Placental pericyte (primary cell): ENCODE measurements at places on chromosomes 11 and 22. TPM values are rescaled to one million over a fixed set of nuclear protein-coding genes. Genes with fewer than 3 reads are reported as not detected.

WBP2NL gene
- total RNA-seq: 0.14 and 0.22 TPM in 2 replicates

TTC36 gene
- total RNA-seq: 0.22 and 0.86 TPM in 2 replicates

ABCC8 gene
- not detected in 2 replicates for total RNA-seq

IL10RA gene
- not detected in 2 replicates for total RNA-seq

SLC22A25 gene
- not detected in 2 replicates for total RNA-seq

NAALAD2 gene
- total RNA-seq: 0.29 and 0.44 TPM in 2 replicates

JAML gene
- total RNA-seq: 0.29 TPM in 1 of 2 replicates, not detected in the other

NXPE4 gene
- not detected in 2 replicates for total RNA-seq

ALDH3B2 gene
- total RNA-seq: not detected in 2 replicates

TIMP3 gene
- total RNA-seq: 1,295 and 1,679 TPM in 2 replicates

OLFML1 gene
- 0.44 and 0.72 TPM in 2 replicates for total RNA-seq

CHRNA10 gene
- 0.66 and 1.1 TPM in 2 replicates for total RNA-seq

CDCA5 gene
- total RNA-seq: 1.1 and 32.4 TPM in 2 replicates

REXO2 gene
- total RNA-seq: 123 and 398 TPM in 2 replicates
